ENCODE measurements at places on chromosomes 2 and 18.

DNA sequence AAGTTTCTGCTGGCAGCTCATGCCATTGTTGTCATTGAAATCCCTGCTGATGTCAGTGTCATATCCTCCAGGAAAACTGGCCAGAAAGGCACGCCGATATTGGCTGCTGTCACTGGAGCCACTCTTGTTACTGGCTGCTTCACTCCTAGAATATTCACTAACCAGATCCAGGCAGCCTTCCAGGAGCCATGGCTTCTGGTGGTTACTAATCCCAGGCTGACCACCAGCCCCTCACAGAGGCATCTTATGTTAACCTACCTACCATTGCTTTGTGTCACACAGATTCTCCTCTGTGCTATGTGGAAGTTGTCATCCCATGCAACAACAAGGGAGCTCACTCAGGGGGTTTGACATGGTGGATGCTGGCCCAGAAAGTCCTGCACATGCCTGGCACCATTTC is 27.0 kb upstream of the MTX2 start:
- DNase-seq: no peak

- DNase-seq: no peak
Observed at GRCh38 chr18:27808683-27809082, 368.2 kb downstream of the CDH2 start.

GRCh38 chr2:190722061-190722759 is 73.3 kb downstream of the NAB1 start:
- DNase-seq: no peak

DNA sequence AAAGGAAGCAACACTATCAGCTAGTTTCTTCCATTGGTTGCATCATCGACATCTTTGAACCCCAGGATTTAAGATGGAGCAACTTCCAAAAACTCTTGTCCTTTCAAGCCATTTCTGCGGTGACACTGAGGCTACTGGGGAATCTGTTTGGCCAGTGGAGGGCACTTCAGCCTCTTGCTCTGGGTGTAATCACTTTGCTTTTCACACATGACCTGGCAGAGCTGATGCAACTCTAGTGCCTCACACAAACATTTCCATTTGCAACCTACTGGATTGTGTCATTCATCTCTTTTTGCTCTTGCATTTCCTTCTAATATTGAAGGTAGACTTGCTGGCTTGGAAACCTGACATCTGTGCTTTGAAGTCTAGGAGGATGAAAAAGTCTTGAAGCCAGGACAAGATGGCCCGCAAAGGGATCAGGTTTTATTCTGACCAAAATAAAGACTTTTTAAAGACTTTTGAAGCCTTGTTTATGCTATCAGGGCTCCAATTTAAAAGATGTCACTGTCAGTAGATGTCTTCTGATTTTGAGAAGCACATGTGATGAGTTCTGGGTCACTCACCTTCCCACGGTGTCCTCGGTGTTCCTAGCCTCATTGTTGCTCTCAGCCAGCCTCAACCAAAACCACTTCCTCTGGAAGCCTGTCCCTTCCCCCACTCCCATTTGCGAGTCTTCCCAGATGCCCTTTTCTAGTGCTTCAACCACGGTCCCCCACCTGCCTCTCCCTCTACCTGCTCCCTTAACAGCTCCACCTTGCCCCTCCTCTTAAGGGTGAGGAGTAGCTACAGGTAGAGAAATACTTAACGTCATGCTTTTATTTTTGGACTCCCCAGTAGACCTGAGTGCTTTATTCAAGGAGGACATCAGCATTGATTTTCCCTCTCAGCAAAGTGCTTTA is 69.7 kb upstream of the KCNE4 start:
- DNase-seq: no peak

DNA sequence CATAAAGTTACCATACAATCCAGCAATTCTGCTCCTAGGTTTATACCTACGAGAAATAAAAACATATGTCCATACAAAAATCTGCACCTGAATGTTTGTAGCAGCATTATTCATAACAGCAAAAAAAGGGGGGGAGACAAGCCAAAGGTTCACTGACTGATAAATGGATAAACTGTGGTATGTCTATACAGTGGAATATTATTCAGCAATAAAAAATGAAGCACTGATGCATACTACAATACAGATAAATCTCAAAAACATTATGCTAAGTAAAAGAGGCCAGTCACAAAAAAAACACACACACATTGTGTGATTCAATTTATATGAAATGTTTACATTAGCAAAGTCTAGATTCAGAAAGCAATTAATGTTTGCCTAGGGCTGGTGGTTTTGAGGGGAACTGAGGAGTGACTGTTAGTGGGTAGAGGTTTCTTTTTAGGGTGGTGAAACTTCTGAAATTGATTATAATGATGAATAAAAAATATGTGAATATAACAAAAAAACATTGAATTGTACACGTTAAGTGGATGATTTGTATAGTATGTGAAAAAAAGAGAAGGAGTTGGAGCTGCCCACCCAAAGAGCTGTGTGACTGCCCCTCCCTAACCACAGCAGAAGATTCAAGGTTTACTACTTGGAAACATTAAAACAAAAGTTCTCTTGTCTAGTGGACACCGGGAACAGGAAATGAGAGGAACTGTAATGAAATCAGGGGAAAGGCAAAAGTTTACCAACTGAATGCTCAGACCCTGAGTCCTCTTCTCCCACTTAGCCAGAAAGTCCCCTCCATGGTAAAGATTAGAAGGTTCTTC is 13.4 kb downstream of the COLEC12 start:
- no peak for DNase-seq

DNA sequence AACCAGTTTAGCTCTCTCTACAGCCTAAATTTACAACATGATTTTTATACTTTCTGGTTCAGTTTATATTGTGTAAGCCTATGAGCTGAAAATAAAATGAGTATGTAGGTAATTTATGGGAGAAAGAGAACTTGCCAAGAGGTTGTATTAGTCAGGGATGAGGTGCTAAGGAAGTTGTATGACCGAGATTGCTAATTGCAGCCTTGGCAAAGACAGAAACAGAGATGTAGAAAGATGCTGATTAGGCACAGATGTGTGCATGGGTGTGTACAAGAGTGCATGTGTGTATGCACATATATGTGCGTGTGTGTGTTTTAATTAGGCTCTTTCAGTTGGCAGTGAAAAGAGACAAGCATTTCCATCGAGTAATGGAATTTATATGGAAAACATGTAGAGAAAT is 213.9 kb downstream of the FBXO15 start:
- DNase-seq: no peak

GRCh38 chr2:85156153-85156552 is 23.0 kb downstream of the TCF7L1 start:
- DNase-seq: no peak

GRCh38 chr2:129605646-129606045 is 373.8 kb upstream of the RAB6C start:
- no peak for DNase-seq

DNA sequence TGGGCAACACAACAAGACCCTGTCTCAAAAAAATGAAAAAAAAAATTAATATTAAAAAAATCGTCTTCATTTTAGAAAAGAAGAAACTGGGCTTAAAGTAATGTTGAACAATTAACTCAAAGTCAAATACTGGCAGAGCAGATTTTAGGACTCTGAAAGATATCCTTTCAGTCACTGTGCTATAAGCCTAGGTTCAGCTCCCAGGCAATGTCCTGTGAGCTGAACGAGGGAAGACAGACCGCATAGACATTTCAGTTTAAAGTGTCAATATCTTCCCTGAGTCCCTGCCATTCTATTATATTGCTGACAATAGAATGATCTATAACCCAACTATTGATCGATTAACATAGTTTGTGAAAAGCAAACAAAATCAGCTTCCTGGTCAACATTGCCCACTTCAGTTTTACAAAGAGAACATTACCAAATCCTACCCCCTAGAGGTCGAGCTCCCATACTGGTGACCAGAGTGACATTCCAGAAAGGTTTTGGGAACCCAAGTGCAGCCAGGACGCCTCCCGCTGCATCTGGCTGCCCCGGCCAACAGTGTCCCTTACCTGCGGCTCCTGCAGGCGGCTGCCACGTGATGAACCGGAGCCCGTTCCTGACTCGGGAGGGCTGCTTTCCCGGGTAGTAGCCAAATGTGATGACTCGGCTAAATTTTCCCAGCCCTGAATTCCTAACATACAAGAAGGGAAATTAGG is 639 bp downstream of the MRO start:
- no peak for DNase-seq

DNA sequence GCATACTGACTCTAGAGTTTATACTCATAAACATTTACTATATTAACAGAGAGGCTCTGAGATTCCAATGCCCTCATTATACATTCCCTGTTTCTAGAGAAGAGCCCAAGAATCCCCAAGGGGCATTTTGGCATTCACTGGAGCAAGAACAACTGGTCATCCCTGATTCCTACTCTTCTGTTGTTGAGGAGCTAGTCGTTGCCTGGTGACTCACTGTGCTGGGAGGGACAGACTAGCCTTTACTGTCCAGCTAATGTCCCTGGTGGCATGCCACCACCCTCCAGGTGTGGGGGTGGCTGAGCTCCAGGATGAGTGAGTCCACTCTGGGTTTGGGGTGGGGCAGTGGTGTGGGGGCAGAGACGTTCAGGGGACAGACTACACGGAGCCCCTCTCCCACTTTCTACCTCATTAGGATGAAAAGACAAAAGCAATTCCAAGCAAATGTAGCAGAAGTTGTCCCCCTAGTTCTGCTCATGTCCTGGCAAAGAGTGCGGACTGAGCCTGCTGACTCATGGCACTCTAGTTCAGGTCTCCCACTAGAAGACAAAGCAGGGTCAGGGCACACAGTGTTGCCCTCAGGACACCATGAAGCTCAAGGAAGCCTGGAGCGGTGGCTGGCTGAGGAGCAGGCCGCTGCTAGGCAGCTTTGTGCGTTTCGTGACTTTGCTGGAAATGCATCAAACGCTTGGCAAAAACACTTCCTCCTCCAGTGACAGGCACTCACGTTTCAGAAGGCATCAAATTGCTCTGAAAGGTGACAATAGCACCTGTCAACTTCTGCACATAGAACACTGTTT is 49.4 kb downstream of the RHOB start:
- DNase-seq: no peak

- DNase-seq: peak; percentile 79
Observed at GRCh38 chr2:127155947-127156346, 49.0 kb upstream of the BIN1 start.

GRCh38 chr2:143545059-143545948 is 416.1 kb downstream of the ARHGAP15 start:
- no peak for DNase-seq

- DNase-seq: no peak
Observed at GRCh38 chr18:77495982-77496690, 246.5 kb downstream of the GALR1 start.

- peak; percentile 36 for DNase-seq
Observed at GRCh38 chr2:136651456-136652010, 113.8 kb upstream of the THSD7B start.

DNA sequence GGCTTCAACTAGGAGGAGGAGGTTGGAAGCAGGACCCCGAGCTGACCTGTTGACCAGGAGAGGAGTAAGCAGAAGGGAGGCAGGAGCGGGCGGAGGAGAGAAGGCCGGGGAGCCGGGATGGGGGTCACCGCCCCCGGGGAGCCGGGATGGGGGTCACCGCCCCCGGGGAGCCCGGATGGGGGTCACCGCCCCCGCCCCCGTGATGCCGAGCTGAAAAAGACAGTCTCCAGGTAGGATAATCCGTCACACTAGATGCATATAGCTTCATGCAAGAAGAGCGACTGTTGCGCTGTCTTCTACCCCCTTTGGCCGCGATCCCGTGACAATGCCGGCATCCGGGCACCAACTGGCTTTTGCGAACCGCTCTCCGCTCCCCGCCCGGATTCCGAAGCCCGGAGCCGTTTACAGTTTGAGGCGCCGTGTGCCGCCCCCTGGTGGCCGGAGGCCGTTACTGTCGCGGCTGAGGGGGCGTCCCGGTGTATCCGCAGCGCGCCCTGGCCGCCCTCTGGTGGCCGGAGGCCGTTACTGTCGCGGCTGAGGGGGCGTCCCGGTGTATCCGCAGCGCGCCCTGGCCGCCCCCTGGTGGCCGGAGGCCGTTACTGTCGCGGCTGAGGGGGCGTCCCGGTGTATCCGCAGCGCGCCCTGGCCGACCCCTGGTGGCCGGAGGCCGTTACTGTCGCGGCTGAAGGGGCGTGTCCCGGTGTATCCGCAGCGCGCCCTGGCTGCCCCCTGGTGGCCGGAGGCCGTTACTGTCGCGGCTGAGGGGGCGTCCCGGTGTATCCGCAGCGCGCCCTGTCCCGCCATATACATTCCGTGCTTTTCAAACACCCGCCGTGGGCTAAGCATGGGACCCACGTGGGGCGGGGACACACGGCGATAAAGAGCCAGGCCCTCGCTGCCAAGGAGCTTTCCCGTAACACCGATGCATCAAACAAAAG is 89.6 kb downstream of the ACTR3 start:
- DNase-seq: no peak

- no peak for DNase-seq
Observed at GRCh38 chr2:199485732-199486335, 28.1 kb upstream of the SATB2 start.

GRCh38 chr2:170227507-170227947 is 49.6 kb downstream of the MYO3B start:
- DNase-seq: no peak

DNA sequence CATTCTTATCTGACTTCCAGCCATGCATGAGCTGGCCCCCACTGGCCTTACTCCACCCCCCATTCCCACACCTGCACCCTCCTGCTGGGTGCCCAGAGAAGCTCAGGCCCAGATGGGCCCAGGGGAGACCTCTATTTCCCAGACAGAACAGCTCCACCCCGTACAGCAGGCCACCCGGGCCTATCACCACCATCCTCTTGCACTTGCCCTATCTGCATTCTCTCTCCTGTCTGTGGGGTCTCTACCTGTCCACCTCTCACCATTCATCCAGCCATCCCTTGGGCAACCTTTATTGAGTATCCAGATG is 25.3 kb upstream of the TNS1 start:
- no peak for DNase-seq

GRCh38 chr2:111226876-111227700 is 106.4 kb downstream of the BCL2L11 start:
- DNase-seq: no peak

GRCh38 chr18:77071711-77072292 is 60.8 kb downstream of the MBP start:
- DNase-seq: no peak

GRCh38 chr2:222100704-222101699 is 197.8 kb downstream of the PAX3 start:
- DNase-seq: no peak

DNA sequence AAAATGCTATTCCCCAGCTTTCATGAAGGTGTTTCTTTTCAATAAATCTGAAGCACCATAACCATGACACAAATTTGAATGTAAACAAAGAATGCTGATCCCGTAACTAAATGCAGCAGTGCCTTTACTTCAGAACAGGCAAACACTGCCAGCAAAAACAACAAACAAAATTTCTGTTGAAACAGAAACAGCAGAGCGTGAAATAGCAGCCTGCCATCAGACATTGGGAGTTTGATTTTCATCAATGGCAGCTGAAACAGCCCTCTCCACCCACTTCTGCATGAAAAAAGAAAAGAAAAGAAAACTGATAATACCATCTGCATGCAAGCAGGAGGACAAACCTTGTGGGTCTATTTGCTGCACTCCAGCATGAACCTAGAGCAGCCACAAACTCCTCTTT is 128.3 kb downstream of the CDH2 start:
- DNase-seq: no peak
